Breast epithelium (tissue), 4 donors: ENCODE measurements at places on chromosomes 3 and 15. TPM values are rescaled to one million over a fixed set of nuclear protein-coding genes. Genes with fewer than 3 reads are reported as not detected.

DNA sequence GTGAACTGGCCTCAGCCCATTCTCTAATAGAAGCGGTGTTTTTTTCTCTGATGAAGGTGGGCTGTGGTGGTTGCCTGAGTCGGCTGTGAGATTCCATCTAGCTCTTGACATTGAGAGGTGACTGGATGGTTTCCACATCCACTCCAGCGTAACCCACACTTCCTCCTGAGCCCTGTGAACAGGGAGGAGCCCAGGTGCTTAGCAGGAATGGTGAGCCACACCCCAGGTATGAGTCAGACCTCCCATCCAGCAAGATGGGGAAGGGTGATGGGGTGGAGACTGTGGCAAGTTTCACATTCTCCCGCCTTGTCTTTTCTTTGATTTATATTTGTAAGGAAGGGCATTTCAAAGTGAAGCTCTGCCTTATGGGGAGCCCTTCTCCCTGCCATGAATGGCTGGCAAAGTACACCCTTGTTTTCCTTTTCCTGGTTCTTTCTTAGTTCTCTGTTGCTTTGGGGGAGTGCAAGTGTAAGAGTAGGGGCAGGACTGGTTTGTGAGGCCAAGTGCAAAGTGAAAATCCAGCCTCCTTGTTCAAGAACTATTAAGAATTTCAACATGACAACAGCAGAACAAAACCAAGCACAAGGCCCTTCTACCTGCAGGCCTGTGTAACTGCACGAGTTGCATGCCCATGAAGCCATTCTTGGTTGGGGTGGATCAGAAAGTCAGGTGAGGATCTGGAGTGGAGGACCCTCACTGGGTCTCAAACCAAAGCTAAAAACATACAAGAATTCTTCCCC, 4.6 kb upstream of the TPRG1 start:
- DNase-seq = no peak

GRCh38 chr15:66252685-66253417, 699 bp downstream of the MEGF11 start:
- DNase-seq = no peak

GRCh38 chr3:19885468-19885867, 48.5 kb downstream of the EFHB start:
- DNase-seq = no peak

DNA sequence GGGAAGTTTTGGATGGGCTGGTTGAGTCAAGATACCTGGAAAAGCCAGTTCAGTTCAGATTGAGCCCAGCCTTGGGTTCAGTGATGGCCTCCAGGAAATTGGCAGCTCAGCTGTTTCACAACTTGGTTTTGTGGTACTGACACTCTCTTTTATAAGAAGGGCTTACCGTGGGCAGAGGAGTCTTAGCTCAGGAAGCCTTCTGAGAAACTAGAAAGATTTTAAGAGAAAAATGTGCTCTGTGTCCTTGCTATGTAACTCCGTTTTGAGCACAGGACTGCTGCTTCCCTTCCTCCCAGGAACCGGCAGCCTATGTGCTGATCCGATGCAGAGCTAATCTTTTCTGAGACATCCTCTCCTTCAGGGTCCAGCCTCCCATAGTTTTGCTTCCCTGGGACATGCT, 46.6 kb upstream of the RASGRP1 start:
- DNase-seq = no peak

GRCh38 chr3:26637698-26638097, 15.1 kb downstream of the LRRC3B start:
- DNase-seq = no peak

DNA sequence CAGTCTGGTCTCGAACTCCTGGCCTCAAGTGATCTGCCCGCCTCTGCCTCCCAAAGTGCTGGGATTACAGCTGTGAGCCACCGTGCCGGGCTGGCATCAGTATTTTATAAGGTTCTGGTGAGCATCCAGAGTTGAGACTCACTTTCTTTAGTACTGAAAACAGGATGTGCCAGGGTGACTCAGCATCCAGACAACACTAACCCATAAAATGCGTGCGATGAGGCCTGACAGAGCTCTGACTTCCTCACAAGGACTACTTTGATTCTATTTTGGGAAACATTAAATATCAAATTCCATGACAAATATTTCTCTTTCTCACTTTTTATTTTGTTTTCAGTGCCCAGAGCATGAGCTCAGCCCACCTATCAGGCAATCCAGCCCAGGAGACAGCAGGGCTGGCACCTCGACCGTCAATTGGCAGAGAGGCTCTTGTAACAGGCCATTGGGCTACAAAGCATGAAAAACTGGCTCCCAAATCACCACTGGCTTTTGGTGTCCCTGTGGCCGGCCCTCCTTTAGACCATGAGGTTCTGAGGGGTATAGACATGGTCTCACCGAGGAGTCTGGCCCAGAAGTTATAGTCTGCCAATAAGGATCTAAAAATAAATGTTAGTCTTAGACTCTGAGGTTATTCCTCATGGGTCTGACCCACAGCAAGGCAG, 75.0 kb downstream of the FEM1B start:
- peak; percentile 55 for DNase-seq

- DNase-seq = no peak
These were observed 12.1 kb downstream of the SLC4A7 start for GRCh38 chr3:27471923-27472550.

- no peak for DNase-seq
These were observed 172.5 kb downstream of the TMEM108 start for GRCh38 chr3:133210656-133211055.

DNA sequence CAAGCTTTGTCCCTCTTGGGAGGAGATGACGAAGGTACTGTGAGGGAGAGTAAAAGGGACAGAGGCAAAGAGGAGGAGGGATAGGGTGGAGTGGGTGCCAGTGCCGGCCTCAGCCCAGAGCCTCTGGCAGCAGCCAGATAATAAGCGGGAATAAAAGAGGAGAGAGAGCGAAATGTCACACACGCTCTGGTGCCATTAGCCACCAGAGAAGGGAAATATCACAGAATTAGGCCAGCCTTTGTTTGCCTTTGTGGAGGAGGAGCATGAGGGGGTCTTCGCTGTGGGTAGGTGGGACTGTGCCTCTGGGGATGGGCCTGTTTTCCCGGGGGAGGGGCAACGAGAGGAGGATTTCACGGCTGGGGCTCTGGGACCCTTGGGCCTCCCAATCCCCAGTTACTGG, 67.8 kb downstream of the LINGO1 start:
- DNase-seq = no peak

- no peak for DNase-seq
These were observed 16.3 kb upstream of the MCF2L2 start for GRCh38 chr3:183444748-183445147.

- DNase-seq = no peak
These were observed 27.0 kb upstream of the APH1B start for GRCh38 chr15:63250312-63250965.

ACSBG1 gene
- 2.0 TPM for total RNA-seq

PP2D1 gene
- total RNA-seq = not detected

CLDN16 gene
- total RNA-seq = not detected
